Stimulated activated CD4-positive, alpha-beta T cell treated with anti-CD3 and anti-CD28 coated beads, Interleukin-4, amount 100 ng/mL, for 1 hour (primary cell): ENCODE measurements at places on chromosomes 3 and 15.

DNA sequence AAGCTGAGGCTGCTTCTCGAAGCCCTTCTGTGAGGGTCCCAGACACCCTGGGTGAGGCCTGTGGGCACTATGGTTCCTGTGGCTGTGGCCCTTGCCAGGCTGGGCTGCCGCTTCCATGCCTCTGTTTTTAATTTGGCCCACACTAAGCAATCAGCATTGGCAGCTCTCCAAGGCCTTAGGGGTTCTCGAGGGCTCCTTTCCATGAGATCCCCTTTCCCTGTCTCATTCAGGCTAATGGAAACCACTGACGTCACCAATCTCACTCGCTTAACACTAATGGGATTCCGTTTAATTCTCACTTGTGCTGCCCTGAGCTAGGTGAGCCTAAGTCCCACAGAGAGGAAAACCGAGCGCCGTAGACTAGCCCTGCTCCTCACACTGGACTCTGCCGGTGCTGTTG lies 60.2 kb upstream of the RAB6B start:
- DNase-seq = no peak

GRCh38 chr3:126356373-126357264 lies 589 bp downstream of the KLF15 start:
- DNase-seq = no peak

DNA sequence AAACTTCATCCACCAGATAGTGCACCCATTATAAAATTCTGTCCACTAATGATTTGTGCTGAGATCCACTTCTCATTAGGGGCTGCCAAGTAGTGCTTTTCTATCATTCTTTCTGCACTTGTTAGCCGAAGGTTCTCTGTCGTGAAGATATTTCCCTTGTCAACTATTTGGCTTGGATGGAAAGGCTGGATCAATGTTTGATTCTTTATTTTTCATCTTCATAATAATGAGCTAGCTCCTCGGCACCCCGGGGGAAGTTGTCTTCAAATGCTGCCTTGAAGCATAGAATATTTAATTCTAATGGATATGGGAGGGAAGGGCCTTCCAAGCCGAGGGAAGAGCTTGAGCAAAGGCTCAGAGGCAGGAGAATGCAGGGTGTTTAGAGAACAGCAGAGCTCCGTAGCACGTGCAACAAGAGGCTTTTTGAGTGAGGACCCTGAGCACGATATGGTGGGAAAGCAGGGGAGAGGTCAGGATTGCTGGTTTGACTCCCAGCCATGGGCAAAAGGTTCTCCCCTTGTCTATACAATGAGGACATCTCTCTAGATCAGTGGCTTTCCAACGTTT lies 16.3 kb upstream of the MUC20 start:
- no peak for DNase-seq

GRCh38 chr3:197533396-197533795 lies 22.4 kb downstream of the BDH1 start:
- no peak for DNase-seq

GRCh38 chr15:67013696-67014095 lies 51.7 kb upstream of the SMAD3 start:
- no peak for DNase-seq

- no peak for DNase-seq
Measured at GRCh38 chr3:25594007-25594502, 70.7 kb downstream of the TOP2B start.

DNA sequence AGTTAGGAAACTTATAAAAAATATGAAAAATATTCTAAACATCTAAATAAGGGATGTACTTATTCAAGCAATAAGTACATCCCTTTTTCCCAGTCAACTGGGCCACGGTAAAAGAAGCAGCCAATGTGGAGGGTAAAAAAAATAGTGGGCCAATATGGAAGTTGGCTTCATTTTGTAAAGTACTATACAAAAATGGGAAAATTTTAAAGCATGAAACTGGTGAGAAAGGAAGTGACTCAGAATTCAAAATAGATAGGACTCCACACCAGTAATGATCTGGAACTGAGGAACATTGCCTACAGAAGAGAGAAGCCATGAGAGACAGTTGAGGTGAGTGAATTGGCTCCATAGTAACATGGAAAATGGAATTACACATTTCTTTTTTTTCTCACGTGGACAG lies 108.9 kb downstream of the FNDC3B start:
- no peak for DNase-seq

DNA sequence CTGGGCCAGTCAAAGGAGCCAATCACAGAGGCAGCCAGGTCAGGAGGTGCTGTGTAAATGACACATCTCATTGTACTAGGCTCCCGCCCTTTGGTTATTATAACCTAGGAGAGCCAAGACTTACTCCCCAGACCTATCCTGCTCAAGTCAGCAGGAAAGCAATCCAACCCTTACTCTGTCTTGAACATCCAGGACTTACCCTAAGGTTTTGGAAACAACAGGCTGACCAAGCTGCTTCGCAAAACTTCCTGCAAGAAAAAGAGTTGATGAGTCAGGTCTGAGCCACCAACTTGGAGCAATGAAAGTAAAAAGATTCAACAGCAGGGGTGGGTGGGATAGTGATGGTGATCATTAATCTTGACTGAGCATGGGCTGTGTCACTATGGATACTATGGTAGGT lies 144.4 kb downstream of the MYLK start:
- DNase-seq = no peak

GRCh38 chr3:113287803-113288648 lies 76.7 kb downstream of the BOC start:
- peak; percentile 27 for DNase-seq

- no peak for DNase-seq
Measured at GRCh38 chr3:32097768-32098167, 8.7 kb upstream of the GPD1L start.

- DNase-seq = no peak
Measured at GRCh38 chr3:134998158-134998557, 203.1 kb downstream of the EPHB1 start.

DNA sequence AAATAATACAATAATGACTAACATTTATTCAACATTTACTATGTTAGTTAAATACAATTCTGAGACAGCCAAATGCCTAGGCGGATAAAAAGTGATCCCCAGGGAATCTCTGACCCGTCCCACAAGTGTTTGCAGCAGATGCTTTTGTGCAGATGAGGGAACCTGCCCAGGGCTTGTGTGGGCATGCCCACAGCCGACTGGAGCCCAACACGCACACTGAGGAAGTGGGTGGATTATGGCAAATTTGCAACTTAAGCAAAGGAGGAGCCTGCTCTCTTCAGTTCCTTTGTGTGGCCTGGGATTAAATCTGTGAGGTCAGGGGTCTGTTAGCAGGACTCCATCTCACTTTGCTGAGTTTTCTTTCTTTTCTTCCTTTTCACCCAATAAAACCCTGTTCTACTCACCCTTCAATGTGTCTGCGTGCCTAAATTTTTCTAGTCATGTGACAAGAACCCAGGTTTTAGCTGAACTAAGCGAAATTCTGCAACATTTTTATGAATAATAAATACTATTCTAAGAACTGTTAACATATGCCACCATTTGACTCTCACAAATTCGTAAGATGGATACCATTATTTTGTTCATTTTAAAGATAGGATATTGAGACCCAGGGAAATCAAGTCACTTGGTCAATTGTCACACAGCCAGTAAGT lies 13.9 kb upstream of the RTP1 start:
- no peak for DNase-seq

- DNase-seq = no peak
Measured at GRCh38 chr15:48965972-48966371, 2.3 kb upstream of the SHC4 start.

- DNase-seq = no peak
Measured at GRCh38 chr3:119808244-119808643, 26.3 kb downstream of the NR1I2 start.

DNA sequence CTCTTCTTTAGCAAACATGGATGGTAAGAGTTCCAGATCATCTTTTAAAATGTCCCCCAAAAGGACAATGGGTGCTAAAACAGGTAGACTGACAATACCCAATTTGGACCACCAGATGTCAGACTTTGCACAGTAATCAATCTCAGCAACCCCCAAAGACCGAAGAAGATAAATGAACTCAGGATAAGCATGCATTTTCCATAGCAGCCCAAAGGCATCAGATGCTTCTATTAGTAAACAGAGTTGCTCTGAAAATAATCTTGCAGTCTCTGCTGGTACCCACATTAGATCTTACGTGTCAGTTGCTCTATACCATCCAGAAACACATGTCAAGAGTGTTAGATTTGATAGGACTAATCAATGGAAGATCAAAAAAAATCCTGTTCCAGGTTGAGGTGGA lies 20.6 kb downstream of the MYH15 start:
- DNase-seq = no peak

DNA sequence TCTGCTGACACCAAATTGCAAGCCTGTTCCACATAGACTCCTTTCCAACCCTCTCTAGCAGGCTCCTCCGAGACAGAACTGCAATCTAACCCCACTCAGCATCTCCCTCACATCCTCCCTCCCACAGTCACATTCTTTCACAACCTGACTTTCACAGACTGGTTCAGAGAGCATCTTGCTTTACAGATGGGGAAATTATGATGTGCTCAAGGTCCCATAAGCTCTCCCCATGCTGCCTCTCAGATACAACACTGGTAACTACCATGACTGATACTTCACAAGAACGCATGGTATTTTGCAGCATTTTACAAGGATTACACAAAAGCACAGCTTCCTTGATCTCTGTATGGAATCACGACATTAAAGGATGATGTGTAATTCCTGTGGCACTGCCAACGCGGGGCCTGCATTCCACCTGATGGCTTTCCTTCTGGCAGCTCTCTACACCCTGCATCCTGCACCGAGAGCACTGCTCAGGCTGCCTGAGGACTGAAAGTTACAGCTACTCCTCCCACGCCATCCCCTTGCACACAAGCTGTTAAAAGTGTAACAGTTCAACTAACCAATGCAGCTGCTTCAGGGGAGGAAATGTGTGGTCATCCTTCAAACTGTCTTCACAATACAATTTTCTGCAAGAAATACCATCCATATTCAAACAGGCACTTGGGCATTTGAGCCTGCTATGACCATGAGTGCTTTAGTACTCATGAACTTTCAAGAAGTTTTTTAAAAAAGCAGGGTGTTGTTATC lies 27.6 kb downstream of the TBC1D2B start:
- DNase-seq = peak; percentile 60

DNA sequence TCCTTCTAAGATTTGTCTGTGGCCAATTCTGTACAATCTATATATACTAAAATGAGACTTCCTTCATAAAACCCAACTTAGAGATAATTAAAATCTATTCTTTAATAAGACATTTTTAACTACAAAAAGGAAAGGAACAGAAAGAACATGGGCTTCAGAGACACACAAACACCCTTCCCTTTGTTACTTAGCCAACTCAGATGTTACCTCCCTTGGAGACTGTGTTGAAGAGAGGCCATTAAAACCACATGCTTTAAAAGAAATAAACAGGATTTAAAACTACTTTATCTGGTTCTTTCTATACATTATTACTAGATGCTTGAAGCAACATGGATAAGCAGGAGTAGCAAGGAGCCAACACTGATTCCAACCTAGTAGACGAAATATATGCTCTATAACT lies 42.0 kb downstream of the LRRFIP2 start:
- no peak for DNase-seq

GRCh38 chr3:27653803-27654558 lies 68.1 kb downstream of the EOMES start:
- no peak for DNase-seq

- DNase-seq = no peak
Measured at GRCh38 chr3:183455089-183455488, 26.7 kb upstream of the MCF2L2 start.

DNA sequence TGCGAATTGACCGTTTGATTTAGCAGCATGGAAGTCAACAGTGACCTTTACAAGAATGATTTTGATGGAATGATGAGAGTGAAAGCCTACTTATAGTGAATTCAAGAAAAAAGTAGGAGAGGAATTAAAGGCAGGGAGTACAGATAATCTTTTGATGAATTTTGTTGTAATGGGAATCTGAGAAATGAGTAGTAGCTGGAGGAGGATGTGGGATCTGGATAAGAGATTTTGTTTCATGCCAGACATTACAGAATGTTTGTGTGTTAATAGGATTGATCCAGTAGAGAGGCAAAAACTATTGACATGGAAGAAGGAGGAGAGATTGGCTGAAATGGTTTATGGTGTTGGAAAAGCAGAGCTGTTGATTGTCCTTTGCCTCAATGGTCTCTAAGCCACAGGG lies 17.4 kb upstream of the ZNF609 start:
- no peak for DNase-seq

GRCh38 chr3:49175530-49175929 lies 4.1 kb downstream of the KLHDC8B start:
- DNase-seq = no peak

DNA sequence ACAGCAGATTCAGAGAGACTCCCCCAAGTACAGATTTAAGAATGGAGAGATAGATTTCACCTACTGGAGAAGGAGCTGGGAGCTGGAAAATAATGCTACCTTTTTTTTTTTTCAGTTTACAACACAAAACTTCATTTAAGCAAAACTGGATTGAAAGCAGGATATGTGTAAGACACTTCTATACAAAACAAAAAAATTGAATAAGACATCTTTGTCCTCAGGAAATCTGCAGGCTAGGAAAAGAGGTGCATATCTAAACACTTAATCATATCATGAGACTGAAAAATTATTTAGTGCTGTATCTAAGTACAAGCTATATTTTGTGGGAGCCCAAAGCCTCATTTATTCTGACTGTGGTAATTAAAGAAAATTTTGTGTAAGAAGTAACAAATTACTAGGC lies 516.1 kb downstream of the ZIC1 start:
- no peak for DNase-seq

DNA sequence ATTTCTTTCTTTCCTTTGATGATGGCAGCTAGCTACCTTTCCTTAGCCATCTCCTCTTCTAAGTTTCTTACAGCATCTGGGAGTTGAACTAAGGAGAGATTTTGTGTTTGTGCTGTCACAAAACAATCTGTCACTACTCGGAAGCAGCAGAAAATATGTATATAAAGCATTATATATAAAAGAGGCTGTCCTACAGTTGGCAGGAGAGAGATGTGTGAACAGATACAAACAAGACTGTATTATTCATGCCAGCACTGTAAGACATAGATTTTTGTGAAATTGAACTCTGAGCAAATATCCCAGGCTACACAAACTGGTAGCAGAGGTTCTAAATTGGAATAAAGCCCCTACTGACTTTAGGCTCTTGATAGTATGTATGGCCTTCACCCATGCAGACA lies 577.5 kb upstream of the NECTIN3 start:
- no peak for DNase-seq

- no peak for DNase-seq
Measured at GRCh38 chr3:9809239-9809614, 835 bp upstream of the TTLL3 start.

DNA sequence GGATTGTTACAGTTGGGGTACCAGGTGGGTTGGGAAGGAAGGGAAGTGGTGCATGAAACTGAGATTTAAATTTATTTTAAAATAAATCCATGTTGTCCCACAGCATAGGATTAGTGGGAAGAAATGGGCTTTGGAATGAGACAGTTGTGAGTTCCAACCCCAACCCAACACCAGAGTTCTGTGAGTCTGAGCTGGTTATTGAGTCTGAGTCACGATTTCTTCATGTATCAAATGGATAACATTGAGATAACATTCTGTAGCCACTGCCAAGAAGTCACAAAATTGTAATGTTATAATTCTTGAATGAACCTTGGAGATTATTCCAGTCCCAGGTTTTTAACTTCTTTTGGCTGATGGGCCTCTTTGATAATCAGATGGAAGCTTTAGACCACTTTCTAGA lies 13.7 kb downstream of the IFT122 start:
- DNase-seq = no peak

- DNase-seq = no peak
Measured at GRCh38 chr15:90412356-90413194, 24.5 kb downstream of the IQGAP1 start.

GRCh38 chr3:117298273-117298672 lies 588.7 kb downstream of the TUSC7 start:
- no peak for DNase-seq

GRCh38 chr15:77759896-77760592 lies 127.3 kb upstream of the LINGO1 start:
- DNase-seq = no peak

- peak; percentile 67 for DNase-seq
Measured at GRCh38 chr3:128784232-128784631, 58.2 kb downstream of the RAB7A start.
